Stimulated activated CD4-positive, alpha-beta T cell treated with anti-CD3 and anti-CD28 coated beads, Interleukin-4, amount 100 ng/mL, for 48 hours (primary cell): ENCODE measurements at places on chromosomes 2 and 18.

DNA sequence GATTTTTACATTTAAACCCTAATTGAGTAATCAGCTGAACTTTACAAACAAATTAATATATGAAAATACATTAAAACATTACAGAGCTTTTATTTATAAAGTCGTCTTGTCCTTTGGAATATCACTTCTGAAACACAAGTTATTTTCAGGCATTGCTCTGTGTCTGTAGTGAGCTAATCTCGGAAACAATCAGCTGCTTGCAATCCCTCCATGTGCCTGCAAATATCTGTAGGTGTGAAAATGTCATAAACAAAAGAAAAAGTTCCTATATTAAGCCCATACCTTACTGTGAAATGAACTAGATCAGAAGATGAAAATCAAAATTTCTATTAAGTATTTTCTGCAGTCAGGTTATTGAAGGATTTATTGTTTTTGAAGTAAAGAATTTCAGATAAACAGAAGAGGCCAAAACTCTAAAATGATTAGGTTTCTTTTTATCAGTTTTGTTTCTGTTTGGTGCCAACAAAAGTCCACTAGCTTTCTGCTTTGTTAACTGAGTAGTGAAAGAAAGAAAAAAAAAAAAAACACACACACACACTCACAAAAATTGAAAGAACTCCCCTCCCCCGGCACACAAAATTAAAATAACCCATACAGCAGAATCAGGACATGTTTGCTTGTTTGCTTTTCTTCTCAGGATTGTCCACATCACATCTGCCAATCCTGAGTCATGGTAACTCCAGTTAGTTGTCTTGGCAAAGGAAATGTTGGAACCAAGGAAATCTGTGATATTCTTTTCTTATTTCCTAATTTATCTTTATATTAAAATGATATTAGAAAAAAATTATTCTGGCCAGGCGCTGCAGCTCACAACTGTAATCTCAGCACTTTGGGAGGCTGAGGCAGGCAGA lies 627.0 kb upstream of the SLC39A10 start:
- DNase-seq = no peak

GRCh38 chr18:2895391-2895790 lies 48.6 kb downstream of the EMILIN2 start:
- no peak for DNase-seq

GRCh38 chr2:118580651-118581050 lies 266.8 kb downstream of the EN1 start:
- no peak for DNase-seq

- DNase-seq = no peak
Observed at GRCh38 chr2:127631541-127631996, 14.4 kb upstream of the GPR17 start.

- no peak for DNase-seq
Observed at GRCh38 chr2:74383254-74383653, 3.1 kb upstream of the DCTN1 start.

GRCh38 chr2:128282976-128283810 lies 35.5 kb downstream of the HS6ST1 start:
- DNase-seq = no peak

DNA sequence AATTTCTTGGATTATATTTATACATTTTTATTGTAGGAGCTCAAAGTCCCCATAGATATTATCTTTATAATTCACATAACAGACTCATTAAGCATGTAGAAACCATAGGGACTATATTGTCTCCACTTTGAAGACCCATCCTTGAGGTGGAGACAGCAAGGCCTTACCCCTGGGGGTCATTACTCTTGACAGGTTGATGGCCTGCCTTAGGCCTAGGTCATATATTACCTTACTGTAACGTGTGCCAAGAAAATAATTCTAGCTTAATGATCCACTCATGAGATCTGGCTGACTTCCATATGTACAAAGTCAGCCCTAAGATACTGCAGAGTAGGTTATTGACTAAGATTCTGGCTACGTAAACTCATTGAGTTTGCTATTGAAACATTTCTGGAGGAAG lies 65.4 kb upstream of the GLS start:
- no peak for DNase-seq

DNA sequence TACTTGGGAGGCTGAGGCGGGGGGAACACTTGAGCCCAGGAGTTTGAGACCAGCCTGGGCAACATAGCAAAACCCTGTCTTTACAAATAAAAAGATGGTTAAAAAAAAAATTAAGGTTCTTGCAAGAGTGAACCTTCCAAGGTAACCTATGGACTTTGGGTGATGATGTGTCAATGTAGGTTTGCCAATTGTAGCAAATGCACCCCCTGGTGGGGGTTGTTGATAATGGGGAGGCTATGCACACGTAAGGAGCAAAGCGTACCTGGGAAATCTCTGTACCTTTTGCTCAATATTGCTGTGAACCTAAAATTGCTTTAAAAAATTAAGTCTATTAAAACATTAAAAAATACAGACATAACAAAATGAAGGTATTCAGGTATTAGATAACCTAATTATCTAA lies 70.4 kb downstream of the CWC22 start:
- DNase-seq = peak; percentile 32

DNA sequence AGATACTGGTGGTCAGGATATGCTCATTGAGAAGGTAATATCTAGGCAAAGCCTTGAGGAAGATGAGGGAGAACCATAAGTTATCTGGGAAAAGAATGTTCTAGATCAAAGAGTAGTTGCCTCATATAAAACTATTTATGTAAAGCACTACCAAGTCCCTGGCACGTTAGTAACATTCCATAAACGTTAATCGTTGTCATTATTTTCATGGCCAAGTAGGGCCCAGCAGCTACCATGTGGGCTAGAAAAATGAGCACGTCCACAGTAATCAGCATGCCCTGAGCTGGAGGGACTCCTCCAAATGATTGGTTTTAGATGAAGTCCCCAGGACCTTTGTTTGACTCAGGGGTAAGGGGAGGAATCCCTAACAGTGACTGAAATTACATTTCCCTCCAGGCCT lies 32.7 kb upstream of the AFTPH start:
- DNase-seq = no peak
